ENCODE measurements at places on chromosomes 4 and X.

- DNase-seq = no peak
Observed at GRCh38 chr4:26729027-26729426, 131.6 kb upstream of the STIM2 start.

GRCh38 chrX:13430136-13430827 lies 110.4 kb upstream of the ATXN3L start:
- DNase-seq = no peak

DNA sequence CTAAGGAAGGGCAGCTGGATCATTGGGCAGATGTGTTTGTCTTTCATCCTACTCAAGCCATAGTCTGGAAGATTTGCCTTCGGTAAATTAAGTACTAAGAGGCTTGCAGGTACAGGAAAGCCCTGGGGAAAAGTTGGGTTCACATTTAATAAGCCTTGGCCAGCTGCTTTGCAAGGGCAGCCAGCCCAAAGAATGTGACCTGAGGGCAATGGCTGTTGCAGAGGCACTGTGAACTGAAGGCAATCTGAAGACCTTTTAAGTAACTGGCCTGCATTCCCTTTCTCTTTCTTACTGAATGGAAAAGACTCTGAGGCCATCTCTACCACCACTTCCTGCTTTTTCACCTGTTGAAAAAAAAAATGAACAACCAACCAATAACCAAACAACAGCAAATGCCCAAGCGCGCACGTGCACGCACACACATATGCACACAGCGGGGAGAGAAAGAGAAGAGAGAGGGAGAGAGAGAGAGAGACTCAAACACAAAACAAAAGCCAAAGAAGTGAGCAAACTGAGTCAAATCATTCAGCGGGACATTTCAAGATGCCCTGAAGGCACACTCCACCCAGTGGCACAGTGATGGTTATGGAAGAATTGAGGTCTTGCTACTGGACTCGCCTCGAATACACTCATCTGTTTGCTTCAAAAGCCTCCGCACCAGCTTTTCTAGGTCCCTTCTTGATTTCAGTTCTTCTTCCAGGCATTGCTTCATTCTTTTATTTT lies 19.6 kb downstream of the CD40LG start:
- no peak for DNase-seq

- no peak for DNase-seq
Observed at GRCh38 chr4:25861951-25862410, 807 bp downstream of the SEL1L3 start.

- DNase-seq = no peak
Observed at GRCh38 chr4:58247792-58248191, 1137.6 kb upstream of the IGFBP7 start.

DNA sequence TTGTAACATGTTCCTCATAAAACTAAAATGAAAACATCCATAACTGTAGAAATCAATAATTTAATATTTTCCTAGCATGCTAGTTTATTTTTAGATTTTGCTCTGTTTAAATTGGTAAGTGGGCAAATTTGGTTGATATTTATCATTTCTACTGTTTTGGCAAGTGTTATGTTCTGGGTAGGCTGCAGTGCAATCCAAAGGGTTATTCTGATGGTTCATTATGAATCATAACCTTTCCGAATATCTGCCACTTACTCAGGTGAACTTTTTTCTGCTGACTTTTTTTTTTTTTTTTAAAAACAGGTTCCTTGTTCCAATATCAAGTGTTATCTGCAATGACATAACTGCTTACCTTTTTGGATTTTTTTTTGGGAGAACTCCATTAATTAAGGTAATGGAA lies 52.0 kb downstream of the CDS1 start:
- DNase-seq = no peak

- DNase-seq = no peak
Observed at GRCh38 chr4:4259484-4260100, 11.6 kb upstream of the TMEM128 start.

GRCh38 chr4:155889031-155889793 lies 14.3 kb upstream of the TDO2 start:
- no peak for DNase-seq

DNA sequence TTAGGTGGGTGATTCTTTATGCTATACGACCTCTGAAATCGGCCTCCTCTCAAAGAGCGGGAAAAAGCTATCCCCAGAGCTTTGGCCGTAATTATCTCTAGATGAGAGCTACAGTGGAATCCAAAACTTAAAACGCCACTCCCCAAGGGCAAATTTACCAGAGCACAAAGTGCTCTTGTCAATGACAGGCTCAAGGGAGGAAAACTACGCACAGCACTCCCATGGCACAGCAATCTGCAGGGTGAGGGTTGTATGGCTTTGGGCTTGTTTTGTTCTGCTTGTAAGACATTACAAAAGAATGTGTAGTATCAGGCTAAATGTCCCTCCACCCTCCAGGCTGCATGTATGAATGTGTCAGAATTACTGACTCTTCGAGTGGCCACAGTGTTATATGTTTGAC lies 44.0 kb downstream of the ARHGEF6 start:
- DNase-seq = no peak

DNA sequence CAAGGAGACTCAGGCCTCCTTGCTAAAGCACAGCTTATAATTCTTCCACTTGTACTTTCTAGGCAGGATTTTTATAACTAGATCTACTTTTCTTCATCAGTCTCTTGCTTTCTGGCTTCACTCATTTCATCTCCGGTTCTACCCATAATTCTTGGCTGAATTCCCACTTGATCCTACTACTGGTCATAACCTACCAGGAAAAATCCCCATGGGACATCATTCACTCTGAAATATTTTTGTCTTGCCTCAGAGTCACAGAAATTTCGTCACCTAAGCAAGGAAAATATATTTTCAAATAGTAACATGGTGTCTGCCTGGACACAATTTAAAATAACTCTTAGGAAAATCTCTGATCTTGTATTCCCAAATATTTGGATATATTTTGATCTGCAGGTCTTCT lies 122.3 kb downstream of the TEX13A start:
- DNase-seq = no peak

- DNase-seq = no peak
Observed at GRCh38 chr4:146338512-146338911, 124.2 kb downstream of the REELD1 start.

DNA sequence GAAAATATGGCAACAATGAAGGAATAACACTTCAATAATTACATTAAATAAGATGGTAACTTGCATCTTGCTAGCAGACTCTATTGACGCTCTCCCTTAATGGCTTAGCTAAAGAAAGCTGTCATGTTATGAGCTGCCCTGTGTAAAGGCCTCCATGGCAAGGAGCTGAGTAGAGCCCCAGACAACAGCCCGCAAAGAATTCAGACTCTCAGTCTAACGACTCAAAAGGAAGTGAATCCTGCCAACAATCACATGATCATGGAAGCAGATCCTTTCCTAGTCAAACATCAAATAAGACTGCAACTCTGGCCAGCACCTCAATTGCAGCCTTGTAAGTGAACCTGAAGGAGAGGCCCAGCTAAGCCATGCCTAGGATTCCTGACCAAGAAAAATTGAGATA lies 157.6 kb downstream of the MAB21L2 start:
- DNase-seq = no peak

DNA sequence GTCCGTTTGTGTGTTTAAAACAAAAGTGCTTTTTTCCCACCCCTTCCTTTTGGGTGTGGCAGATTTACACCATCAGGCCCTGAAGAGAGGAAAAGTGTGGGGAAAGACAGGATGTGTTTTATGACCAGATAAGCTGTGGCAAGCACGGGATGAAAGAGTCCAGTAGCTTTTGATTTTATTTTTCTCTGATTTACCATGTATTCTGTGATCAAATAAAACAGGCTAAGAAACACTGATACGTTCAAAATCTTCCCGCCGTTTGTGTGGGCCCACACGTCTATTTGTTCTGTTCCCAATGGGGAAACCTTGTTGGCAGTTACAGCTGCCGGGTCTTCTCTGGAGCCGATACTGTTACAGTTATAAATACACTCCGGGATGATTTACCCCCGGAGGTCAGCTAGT lies 10.8 kb downstream of the LRP2BP start:
- no peak for DNase-seq

DNA sequence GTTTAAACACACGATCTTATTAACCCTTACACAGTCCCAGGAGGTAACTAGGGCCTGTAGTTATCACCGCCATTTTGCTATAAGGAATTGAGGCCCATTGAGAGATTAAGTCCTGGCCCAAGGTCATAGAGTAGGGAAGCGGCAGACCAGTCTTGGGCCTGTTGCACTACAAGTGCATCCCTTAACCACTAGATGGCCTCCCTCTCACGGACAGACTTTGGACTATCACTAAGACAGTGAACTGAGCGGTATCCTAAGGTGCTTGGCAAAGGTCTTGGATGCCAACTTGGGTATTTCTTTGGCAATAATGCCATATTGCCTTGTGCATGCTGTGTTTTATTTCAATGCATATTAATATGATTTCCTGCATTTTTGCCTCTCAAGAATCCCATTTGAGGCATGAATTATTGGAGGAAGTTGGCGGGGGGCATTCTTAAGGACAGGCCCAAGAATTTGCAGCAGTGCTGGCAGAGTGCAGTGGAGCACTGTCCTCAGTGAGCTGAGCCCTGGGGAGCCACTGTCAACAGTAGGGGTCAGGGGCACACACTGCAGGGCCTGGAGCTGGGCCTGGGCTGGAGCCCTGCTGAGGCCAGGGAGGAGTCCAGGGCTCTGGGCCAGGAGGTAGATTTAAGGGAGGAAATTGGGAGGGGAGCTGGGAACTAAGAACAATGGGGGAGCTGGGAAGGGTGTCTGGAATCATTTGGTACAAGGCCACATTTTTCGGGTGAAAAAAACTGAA lies 147.4 kb downstream of the SMIM20 start:
- no peak for DNase-seq

DNA sequence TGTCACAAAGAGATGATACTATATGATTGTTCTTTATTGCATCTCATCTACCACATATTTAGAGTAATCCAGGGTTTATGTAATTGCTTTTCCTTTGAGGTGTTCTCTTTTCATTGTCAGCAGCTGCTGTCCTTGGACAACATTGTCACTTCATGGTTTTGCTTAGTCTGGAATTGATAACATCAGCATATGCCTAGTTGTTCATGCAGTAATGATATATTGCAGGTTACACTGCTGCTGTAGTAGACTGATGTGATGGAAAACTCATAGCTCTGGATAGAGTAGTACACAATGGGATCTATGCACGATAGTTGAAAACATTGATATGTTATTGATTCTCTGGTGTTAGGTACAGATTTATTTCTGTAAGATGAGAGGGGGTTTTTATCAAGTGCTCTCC lies 13.7 kb downstream of the NEIL3 start:
- DNase-seq = no peak

DNA sequence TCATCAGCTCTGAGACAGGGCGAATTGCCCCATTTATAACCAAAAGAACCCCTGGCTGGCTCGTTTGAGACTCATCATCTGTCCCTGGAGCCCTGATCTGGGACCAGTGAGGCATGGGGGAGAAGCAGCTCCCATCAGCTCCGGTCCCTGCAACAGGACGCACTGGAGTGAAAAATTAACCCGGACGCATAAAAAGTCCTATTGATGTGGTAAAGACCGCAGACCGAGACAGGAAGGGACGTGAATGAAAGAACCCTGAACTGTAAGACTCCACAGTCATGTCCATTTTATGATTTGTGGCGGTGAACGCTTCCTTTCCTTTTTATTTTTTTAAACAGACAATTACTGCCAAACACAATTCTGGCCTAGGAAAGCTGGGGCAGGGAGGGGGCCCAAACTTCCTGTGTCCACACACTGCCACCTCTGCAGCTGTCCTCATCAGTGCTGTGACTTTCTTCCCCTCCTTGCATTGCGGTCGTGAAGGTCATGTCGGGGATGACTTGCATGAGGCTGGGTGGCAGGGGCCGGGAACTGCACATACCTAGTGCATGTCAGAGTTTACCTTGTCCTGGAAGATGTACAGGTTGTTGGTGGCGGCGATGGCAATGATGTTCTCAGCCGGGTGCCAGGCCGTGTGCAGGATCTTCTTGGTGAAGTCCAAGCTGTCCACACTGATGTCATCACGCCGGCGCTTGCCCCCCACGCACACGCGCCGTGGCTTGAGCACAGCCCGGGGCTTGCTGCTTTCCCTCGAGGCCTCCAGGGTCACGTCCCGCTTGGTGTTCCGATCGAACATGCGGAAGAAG lies 53.3 kb downstream of the WFS1 start:
- DNase-seq = no peak

DNA sequence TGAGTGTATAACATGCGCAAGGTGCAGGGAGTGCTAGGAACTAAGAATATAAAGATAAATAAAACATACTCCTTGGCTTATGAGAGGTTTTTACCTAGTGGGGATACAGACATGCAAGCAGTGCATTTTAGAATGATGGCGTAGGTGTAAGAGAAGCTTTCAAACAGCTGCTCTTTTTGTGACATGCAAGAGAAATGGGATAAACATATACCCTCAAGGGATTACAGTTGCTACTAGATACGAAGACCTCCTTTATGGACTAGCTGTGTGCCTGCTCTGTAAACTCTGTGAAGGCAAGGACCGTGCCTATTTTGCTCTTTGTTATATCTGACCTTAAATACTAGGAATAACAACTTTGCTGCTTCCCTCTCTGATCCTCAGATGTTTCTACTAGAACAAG lies 39.0 kb upstream of the SLITRK4 start:
- no peak for DNase-seq

DNA sequence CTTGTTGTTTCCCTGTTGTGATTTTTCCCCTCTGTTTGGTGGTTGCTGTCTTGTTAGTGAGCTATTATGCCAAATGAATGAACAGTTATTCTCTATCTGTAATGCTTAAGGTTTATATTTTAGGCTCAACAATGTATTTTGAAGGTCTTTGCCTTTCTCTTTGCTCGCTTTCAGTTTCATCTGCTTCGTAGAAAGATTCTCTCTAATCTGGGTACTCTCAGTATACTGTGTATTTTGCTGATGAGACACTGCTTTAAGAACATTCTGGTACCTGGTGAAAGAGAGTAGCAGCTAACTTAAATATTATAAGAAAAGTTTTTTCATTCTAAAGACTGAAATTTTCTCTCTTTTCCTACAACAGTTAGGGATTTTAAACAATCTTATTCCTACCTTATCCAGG lies 1274.7 kb upstream of the PABPC4L start:
- no peak for DNase-seq

- no peak for DNase-seq
Observed at GRCh38 chrX:31993637-31994036, 921.8 kb upstream of the FTHL17 start.

- no peak for DNase-seq
Observed at GRCh38 chr4:85430226-85430625, 44.7 kb upstream of the ARHGAP24 start.

Data from NCI-H1930 (cell line).